ENCODE measurements at places on chromosomes 1 and 21.

DNA sequence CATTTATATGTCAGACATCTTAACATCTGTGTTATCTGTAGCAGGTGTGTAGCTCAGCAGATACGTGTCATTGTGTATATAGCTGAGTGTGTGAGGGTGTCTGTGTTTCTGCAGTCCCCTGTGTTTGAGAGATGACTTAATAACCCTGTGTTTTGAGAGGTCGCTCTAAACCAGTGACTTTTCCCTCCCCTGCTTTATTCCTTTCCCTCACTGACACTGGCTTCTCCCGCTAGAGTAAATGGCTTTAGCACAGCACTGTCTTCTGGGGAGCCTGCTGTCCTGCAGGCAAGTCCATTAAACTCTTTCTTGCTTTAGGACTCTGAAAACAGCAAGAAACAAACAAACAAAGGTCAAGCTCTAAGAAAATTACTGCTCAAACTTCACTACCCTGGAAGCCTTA is 53.0 kb downstream of the VANGL1 start:
- DNase-seq = no peak

- no peak for DNase-seq
Observed at GRCh38 chr1:68819190-68819829, 322.4 kb upstream of the DEPDC1 start.

DNA sequence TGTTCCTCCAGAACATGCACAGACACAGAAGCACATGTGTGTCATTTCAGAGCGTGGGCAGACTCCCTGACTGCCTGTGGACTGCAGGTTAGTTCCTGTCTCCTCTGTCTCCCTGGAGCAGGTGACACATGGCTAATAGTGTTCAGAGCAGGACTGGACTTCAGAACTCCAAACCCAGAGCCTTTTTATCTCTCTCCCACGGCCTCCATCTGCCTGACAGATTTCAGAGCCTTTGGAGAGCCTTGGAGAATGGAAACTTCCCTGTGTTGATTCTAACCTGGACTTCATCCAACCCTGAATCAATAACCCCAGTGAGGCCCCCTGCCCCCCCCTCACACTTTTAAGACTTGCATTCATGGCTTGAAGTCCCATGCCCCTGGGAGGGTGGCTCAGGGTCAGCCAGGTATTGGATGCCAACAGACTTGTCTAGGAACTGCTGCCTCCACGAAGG is 44.4 kb downstream of the C1orf198 start:
- peak; percentile 55 for DNase-seq

DNA sequence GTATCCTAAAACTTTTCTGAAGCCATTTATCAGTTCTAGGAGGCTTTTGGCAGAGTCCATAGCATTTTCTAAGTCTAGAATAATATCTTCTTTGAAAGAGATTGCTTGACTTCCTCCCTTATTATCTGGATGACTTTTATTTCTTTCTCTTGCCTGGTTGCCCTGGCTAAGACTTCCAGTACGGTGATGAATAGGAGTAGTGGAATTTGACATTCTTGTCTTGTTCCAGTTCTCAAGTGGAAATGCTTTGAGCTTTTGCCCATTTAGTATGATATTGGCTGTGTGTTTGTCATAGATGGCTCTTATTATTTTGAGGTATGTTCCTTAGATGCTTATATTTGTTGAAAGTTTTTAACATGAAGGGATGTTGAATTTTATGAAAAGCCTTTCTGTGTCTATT is 1647.9 kb downstream of the PLA2G4A start:
- no peak for DNase-seq

DNA sequence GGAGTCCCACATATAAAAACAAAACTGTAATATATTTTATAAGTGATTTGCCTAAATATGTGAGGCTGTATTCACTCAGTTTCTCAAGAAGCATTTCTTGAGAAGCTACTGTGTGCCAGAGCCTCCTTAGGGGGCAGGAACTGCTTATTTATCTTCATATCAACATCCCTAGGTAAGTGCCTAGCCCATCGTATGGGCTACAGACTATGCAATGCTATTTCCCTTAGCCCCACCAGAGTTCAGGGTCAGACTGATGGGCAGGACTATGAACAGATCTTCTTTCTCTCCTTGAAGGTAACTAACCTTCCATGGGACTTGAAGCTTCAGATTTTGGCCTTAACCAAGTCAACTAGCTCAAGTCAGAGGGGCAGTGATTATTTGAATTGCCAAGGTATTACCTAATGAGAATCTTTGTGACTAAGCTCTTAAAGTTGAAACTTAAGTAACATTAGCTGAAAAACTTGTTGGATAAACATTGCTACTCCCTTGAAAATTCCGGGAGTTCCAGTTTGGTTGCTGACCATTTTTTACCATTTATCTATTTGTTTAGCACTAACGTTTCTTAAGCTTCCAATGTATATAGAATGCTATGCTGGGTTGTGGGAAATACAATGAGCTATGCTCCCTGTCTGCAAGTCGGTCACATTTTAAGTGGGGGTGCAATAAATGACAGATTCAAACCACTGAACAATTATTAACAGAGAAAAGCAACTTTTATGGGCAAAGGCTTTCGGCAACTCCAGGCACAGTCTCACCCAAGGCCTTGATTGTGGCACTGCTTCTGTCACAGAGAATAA is 85.2 kb downstream of the GPR88 start:
- no peak for DNase-seq

DNA sequence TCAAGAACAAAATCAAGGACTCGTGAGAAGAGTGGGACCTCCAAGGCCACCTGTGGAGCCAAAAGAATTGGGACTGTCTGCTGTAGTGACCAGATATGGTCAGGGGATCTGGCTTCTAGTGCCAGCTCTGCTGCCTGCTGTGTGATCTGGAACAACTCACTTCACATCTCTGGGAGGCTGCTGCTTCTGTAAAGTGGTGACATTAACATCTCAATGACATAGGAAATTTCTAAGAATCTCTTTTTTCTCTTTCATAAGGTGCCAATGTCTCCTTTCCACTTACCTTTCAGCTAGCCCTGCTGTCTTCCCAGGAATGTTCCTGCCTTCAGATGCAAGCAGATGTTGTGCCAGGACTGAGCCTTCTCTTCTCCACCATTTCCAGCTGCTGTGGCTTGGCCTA is 5.0 kb upstream of the SRSF4 start:
- no peak for DNase-seq

DNA sequence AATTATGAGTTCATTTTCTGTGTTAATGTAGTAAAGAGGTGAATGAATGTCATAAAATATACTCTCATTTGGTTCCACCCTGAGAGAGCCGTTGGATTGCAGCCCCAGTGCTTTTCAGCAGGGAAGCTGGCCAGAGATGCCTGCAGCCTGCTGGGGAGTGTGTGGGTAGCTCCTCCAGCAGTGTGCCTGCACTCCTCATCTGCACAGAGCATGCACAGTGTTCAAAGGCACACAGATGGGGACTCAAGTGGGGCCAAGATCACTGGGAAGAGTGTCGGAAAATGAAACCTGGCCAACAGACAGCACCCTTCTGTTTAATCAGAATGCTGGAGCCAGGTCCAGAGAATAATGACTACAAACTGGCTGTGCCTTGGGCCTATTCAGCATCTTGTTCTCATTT is 206.8 kb downstream of the ST6GALNAC3 start:
- no peak for DNase-seq

- no peak for DNase-seq
Observed at GRCh38 chr1:58590019-58590418, 13.0 kb upstream of the TACSTD2 start.

- no peak for DNase-seq
Observed at GRCh38 chr1:114549137-114549536, 32.3 kb downstream of the BCAS2 start.

DNA sequence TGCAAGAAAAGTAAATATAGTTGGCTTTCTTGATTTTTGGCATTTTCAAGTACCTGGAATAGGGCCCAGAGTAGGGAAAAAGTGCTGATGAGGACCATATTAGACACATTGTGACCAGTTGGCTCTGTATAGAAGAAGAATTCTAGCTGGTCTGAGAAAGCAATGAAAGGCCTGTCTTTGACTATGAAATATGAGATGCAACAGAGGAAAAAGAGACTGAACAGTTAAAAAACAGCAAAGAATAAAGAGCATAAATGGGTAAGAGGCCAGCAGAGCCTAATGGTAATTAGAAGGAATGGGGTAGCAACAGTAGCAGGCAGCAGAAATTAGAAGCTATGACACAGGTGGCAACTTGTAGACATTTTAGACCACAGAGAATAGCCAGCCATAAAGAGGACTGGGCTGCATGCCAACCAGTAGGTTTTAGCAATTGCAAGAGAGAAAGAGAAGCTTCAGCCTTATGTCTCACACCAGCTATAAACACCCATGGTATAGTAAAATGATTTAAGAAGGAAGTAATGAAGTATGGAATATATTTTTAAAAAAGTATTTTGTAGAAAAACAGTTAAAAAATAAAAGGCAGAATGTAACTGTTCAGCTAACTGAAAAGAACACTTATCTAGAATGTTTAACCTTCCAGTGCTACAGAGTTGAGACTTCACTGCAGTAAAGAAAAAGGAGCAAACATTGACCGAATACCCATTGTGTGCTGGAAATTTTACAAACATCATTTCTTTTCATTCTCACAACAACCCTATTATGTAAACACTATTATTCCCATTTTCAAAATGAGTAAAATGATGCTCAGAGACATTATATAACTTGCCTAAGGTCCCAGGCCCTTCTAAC is 114.1 kb downstream of the LHX4 start:
- DNase-seq = peak; percentile 32

DNA sequence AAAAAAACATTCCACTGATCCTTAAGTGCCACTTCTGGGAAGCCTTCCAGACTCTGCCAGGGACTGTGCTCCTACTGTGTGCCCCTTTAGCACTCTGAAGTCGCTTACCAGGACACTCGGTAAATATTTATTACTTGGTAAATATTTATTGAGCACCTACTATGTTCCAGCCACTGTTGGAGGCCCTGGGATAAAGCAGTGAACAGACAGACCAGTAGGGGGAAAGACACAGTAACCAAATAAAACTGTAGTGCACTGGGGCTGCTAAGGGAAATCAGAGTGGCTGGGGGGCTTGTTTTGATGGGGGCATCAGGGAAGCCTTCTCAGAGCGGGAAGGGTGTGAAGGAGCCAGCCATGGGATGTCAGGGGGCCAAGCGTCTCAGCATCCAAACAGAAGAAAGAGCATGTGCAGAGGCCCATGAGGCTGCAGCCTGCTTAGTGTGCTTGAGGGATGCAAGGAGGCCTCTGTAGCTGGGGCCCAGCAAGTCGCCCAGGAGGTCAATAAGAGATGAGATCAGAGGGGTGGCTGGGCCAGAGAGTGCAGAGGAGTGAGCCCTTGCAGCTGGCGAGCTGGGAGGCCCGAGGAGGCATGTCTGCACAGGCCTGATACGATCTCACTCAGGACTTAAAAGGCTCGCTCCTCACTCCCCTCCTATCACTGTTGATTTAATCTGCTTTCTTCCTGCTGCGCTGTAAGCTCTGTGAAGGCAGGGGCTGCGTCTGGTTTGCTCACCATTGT is 28.6 kb downstream of the KAZN start:
- DNase-seq = peak; percentile 78

DNA sequence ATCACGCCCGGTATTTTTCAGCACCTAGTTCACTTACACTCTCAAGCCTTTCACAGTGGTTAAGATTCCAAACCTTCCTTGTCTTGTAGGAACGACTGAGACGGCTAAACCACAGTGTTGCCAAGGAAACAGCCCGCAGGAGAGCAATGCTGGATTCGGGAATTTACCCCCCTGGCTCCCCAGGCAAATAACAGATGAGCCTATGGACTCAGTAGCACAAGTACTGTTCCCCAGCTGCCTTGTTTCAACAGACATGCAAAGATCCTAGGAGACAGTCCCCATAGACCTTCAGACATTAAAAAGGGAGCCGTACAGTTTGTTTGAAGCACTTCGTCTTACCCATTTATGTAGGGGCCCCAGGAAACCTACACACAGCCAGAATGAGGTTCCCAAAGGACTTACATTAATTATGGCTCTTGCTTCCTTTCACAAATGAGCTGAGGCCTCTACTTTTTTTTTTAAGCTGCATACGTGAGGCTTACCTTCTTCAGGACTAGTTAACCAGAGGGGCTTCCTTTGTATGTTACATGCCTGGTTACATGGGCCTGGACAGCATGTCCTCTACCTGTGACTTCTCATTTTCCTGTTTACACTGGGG is 2.7 kb downstream of the SNAPIN start:
- DNase-seq = no peak

- DNase-seq = no peak
Observed at GRCh38 chr1:244099258-244099930, 48.3 kb downstream of the ZBTB18 start.

- DNase-seq = peak; percentile 74
Observed at GRCh38 chr1:28163496-28164161, 12.9 kb downstream of the PTAFR start.

DNA sequence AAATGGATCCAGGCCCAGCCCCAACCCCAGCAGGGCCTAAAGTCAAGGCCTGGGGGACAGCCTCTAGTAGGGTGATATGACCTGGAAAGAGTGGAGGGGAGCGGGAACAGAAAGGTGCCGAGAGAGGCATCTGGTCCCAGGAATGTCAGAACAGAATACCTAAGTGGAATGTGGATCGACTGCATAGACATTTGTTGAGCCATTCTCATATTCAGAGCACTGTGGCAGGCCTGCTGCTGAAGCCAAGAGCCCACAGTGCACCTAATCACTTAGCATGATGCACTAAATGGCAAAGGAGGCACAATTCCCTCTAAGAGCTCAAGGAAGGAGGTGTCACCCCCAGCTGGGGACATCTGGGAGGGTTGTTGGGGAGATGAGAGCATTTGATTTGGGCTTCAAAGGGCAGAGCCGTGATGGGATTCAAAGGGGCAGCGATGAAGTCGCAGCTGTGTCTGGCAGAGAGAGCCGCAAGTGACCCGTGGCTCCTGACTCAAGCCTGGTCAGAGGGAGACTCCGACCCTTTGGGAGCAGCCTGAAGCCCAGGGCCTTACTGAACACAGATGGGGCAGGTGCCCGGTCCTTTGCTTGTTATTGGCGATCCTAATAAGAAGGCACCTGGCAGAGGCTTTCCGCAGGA is 8.6 kb upstream of the PKP1 start:
- no peak for DNase-seq

Data from stomach (tissue), 19 donors.